NCI-H446 treated with DMSO at 0.1 percent for 48 hours (cell line): ENCODE measurements at places on chromosomes 4 and X.
A peak's percentile ranks its signal among the peaks of the same experiment; 100 is the strongest.

GRCh38 chr4:168844353-168845049, 165.6 kb downstream of the CBR4 start:
- no peak for DNase-seq

DNA sequence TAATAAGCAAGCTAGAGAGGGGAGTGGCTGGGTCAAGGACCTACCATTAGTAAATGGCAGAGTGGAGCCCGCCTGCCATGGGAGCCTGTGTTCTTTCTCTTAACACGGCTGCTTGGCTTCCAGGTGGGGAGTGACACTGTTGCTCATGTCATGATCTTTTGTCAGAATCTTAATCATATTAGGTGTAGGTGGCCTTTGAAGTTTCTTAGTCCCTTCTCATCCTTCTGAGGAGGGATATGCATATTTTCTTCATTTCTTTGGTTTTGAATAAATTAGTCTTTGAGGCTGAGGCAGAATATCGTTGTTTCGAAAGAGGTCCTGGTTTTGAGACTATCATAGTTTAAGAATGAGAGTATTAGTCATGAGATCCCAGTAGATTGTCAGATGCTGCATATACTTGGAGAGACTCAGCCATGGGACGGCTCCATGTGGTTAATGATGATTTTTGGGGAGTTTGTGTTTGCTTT, 28.9 kb downstream of the SNX25 start:
- no peak for DNase-seq

- DNase-seq = no peak
These were observed 512.0 kb upstream of the NR3C2 start for GRCh38 chr4:148954011-148954749.

GRCh38 chrX:29348288-29348687, 761.0 kb downstream of the IL1RAPL1 start:
- no peak for DNase-seq

DNA sequence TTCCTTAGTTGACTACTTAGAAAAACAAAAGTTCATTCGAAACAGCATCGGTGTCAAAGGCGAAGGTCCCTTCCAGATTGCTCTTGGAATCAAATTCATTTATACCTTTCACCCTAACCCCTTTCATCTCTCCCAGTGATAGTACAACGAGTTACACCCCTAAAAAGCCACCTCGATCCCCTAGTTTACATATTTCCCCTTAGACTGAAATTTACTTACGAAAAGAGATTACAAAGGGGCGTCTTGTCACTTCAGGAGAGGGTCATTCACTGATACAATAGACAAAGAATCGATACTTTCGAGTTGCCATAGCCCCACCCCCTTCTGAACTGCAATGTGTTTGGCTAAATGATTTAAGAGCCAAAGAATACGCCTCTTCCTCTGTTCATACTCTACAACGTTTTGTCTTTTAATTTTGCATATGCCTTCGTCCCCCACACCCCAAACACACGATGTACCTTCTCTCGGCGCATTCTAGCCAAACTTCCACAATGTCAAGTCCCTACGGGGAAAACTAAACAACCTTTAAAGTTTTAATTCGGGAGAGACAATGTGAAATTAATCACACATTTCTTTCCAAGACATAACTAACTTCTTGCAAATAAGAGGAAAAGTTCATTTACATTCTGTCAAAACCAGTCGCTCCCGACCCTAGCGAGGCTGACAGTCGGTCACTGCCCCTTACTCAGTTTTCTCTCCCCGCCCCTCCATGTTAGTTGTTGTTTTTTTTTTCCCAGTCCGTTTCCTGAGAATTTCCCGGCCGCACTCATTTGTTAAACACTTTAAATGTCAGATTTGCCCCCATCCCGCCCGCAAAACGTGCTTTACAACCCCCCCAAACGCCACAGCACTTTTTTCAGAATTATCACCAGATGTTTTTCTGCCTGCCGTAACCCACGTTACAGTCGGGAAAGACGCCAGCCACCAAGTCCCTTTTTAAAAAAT, 88.6 kb downstream of the HPRT1 start:
- DNase-seq = no peak

- no peak for DNase-seq
These were observed 144.8 kb downstream of the NWD2 start for GRCh38 chr4:37389366-37389765.

DNA sequence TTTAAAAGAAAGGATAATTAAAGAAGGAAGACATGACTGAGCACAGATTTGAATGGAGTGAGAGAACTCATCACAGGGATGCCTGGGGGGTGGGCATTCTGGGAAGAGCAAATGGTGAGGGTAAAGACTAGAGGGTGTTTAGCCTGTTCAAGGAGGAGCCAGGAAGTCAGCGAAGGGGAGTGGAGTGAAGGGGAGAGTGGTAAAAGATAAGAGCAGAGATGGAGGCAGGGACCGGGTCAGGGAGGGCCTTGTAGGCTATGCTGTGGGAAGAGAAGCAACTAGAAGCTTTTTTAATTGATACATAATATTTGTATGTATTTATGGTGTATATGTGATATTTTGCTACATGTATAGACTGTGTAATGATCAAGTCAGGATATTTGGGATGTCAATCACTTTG, 2.2 kb upstream of the VGLL1 start:
- DNase-seq = no peak

- no peak for DNase-seq
These were observed 4.7 kb upstream of the ATP1B4 start for GRCh38 chrX:120357186-120357585.

- DNase-seq = no peak
These were observed 35.8 kb upstream of the MID1 start for GRCh38 chrX:10656214-10656613.

- DNase-seq = no peak
These were observed 57.6 kb upstream of the RBPJ start for GRCh38 chr4:26263165-26263564.

- DNase-seq = no peak
These were observed 495.2 kb downstream of the PDGFC start for GRCh38 chr4:156476359-156476758.

GRCh38 chrX:20740443-20740842, 473.7 kb upstream of the RPS6KA3 start:
- DNase-seq = no peak

- no peak for DNase-seq
These were observed 307.9 kb upstream of the ZFP42 start for GRCh38 chr4:187687697-187688096.

- no peak for DNase-seq
These were observed 71.0 kb upstream of the BMP2K start for GRCh38 chr4:78704981-78705683.

GRCh38 chr4:10032625-10033024, 11.3 kb upstream of the SLC2A9 start:
- no peak for DNase-seq

GRCh38 chrX:143121477-143121876, 95.7 kb downstream of the SPANXN4 start:
- no peak for DNase-seq

- DNase-seq = no peak
These were observed 10.6 kb upstream of the KDM5C start for GRCh38 chrX:53235566-53235965.

DNA sequence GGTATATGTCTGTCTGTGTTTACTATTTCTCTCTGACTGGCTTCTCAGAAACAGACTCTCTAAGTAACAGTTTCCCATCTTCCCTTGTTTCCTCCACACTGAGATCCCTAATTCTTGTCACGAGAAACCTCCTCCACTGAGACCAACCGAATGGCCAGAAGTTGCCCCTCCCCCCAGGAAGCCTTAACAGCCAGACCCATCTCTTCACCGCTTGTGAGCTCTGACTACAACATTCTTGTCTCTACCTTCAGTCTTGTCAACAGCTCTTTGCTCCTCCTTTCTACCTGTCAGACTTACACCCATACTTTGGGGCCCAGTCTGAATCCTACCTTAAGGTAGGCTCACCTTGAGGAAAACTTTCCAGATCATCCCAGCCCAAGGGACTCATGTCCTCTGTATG, 90.8 kb downstream of the NHSL2 start:
- DNase-seq = no peak

- DNase-seq = peak; percentile 59
These were observed 168.7 kb downstream of the SCFD2 start for GRCh38 chr4:53196882-53197771.

DNA sequence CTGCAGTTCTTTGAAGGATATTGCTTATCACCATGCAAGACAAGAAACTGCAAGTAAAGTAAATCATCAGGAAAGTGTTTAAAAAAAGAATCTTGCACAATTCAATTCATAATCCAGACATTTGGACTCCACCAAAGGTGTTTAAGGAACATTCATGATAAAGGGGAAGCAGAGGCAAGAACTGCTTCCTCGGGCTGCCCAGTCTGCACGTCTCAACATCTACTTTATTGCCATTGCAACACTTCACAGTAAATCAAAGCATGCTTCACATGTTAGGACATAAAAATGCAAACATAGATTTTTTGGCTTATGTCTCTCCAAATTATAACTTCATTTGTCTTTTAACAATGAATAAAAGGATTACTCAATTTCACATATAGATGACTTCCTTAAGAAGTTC, 42.5 kb downstream of the MID1 start:
- no peak for DNase-seq

DNA sequence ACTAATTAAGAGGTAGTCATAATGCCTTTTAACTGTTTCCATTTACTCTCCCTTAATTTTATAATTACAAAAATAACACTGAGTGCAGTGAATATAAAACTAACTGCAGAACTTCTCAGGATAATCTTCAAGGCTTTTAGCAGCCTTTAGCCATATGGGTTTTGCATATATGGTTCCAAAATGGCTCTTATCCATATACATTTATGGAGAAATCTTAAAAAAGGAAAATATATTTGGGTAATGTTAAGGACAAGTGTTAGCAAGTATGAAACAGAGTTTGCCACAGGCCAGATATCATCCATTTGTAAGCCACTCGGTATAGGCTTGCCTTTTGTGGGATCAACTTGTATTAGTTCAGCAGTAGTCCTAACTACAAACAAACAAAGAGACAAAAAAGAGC, 423.4 kb downstream of the PDHA2 start:
- DNase-seq = no peak

GRCh38 chrX:135528756-135529155, 8.3 kb downstream of the INTS6L start:
- no peak for DNase-seq

DNA sequence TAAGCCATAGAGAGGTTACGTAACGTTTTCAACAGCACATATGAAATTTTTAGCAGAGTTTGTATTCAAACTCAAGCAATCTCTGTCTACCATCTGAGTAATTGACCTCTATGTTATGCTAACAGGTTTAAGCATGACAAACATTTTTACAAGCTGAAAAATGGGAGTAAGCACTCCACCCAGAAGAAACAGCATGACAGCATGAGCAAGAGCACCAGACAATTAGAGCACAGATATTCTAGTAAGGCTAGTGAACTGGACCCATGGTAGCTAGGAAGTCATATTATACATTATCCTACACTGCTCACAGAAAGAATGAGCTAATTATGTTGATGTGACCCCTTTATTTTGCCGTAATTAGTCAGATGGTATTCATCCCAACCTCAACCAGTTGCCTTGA, 200.5 kb downstream of the PABPC4L start:
- no peak for DNase-seq

DNA sequence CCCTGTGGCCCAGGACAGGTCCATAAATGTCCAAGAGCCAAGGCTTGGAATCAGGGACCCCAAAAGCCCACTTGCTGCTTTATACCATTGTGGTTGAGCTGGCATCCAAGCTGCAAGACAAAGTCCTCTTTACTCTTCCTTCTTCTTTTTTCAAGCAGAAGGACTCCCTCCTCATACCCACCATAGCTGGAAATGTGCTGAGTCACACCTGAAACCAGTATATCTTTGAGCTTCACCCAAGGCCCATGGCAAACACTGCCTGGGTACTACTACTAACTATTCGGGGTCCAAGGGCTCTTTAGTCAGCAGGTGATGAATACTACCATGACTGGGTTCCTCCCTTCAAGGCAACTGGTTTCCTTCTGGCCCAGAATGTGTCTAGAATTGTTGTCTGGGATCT, 37.3 kb upstream of the NMU start:
- DNase-seq = no peak

DNA sequence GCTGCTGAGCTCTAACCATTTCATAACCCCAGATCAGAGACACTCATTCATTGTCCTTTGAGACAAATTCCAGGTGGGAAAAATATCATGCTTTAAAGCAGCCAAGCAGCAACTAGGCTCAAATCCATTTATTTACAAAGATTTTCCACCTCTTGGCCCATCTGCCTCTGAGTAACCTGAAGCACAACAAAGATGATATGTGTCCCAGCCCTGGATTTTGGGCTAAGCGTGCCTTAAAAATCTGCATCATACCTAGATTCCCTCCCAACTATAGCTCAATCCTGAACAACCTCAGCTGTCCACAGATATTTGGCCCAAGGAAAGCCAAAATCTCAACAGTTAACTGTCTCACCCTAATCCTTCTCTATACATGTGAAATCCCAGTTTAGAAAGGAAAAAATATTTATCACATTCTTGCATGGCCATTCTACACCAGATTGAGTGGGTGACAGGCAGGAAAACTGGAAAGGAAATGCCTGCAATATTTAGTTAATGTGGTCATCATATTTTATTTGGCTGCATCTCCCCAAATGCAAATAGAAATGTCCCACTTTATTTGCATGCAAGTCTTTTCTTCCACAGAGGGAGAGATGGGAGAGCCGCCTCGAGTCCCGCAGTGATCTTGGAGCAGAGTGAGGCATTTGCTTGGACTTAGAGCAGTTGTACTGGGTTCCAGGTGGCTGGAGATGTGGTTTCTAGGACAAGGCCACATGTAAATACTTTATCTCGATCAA, 146.4 kb upstream of the EOLA2 start:
- DNase-seq = no peak

DNA sequence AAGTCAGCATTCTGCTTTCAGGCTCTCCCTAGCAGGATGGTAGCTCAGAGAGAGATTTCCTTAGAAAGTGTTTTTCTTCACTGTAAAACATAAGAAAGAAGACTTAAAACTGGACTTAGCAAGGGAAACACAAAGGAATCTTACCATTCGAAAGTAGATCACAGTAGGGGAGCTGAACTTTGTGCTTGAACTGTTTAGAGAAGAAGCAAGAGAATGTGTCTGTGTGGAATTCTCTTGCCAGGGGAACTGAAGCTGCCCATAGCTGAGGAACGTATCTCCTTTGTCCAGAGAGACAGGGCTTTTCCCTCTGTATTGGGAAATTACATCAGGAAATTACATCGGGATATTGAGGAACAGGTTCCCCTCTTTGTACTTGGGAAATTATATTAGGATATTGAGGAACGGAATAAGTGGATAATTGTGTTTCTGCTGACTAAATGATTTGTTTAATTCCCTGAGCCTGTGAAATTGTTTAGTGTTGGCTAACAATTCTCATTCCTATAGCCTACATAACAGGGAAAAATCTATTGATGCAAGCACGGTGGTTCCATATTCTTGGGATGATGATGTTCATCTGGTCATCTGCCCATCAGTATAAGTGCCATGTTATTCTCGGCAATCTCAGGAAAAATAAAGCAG, 21.2 kb downstream of the SRD5A3 start:
- DNase-seq = no peak

- no peak for DNase-seq
These were observed 166.8 kb downstream of the AFAP1 start for GRCh38 chr4:7772711-7773385.

DNA sequence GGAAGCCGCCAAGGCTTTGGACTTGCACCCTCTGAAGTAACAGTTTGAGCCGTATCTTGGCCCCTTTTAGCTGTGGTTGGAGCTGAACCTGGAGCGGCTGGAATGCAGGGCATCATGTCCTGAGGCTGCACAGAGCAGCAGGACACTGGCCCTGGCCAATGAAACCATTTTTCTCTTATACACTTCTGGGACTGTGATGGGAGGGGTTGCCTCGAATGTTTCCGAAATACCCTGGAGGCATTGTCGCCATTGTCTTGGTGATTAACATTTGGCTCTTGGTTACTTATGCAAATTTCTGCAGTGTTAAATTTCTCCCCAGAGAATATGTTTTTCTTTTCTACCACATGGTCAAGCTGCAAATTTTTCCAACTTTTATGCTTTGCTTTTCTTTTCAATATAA, 137.2 kb downstream of the MAGEC1 start:
- no peak for DNase-seq
